Urinary bladder (tissue), 4 donors: ENCODE measurements at places on chromosomes 2 and 18. TPM values are rescaled to one million over a fixed set of nuclear protein-coding genes. Genes with fewer than 3 reads are reported as not detected.

Gene RNF152
- 3.4 TPM for polyA plus RNA-seq

Gene IL1R2
- 31.2 TPM for polyA plus RNA-seq

Gene MYO3B
- polyA plus RNA-seq, result 0.44 TPM

Gene POTEE
- not detected for polyA plus RNA-seq

Gene NCL
- polyA plus RNA-seq, result 248 TPM

Gene RTP5
- 0.06 TPM for polyA plus RNA-seq

Gene PARD6G
- 5.9 TPM for polyA plus RNA-seq

Gene ASXL3
- 1.1 TPM for polyA plus RNA-seq

Gene LGALSL
- 4.7 TPM for polyA plus RNA-seq

Gene RBM43
- polyA plus RNA-seq, result 8.1 TPM

Gene PHOSPHO2
- polyA plus RNA-seq, result 4.6 TPM

Gene CFAP65
- not detected for polyA plus RNA-seq

Gene WNT10A
- polyA plus RNA-seq, result 1.2 TPM

Gene IL1F10
- not detected for polyA plus RNA-seq

Gene LINC00305
- polyA plus RNA-seq, result not detected

Gene TRIM54
- 0.04 TPM for polyA plus RNA-seq

Gene CXCR2
- polyA plus RNA-seq, result 0.77 TPM

Gene CYTIP
- 3.5 TPM for polyA plus RNA-seq

Gene LAMA3
- polyA plus RNA-seq, result 10.4 TPM
